ENCODE measurements at places on chromosomes 3 and 15.

GRCh38 chr15:84785053-84785452, 32.1 kb upstream of the ALPK3 start:
- DNase-seq = no peak

DNA sequence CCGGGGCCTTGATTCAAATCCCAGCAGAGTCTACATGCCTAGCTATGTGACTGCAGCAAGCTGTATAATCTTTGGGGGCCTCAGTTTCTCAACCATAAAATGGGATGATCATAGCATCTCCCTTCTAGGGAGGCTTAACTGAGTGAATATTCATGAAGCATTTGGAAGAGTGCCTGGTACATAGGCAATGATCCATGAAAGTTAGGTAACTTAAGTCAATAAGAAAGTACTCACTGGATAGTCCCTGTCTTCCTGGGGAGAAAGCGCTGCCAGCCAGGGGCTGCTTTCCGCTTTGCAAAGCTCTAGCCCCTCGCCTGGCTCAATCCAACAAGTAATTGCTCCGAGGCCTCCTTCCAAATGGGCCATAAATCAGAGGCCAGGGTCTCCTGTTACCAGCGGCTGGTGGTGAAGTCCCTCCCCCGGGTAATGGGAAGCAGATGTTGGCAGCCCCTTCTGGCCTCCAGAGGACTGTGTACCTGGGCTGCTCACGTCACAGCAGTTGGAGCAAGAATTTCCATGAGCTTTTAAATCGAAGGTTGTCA, 521.9 kb upstream of the PROK2 start:
- no peak for DNase-seq

DNA sequence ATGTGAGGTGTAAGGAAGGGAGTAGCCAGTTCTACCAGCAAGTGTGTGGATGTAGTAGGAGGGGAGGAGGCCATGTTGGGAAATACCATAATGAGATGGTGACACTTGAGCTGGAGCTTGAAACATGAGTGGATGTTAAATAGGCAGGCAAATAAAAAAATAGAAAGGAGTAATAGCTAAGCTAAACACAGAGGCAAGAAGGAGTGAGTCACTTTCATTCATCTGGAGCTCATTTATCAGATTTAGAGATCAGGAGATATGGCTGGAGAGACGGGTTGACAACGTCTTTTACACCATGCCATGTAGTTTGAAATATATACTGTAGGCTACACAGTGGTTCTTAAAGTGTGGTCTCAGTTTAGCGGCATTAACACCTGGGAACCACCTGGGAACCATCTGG, 390.5 kb downstream of the DIPK2A start:
- DNase-seq = no peak

GRCh38 chr3:11084098-11084497, 70.2 kb upstream of the HRH1 start:
- no peak for DNase-seq

DNA sequence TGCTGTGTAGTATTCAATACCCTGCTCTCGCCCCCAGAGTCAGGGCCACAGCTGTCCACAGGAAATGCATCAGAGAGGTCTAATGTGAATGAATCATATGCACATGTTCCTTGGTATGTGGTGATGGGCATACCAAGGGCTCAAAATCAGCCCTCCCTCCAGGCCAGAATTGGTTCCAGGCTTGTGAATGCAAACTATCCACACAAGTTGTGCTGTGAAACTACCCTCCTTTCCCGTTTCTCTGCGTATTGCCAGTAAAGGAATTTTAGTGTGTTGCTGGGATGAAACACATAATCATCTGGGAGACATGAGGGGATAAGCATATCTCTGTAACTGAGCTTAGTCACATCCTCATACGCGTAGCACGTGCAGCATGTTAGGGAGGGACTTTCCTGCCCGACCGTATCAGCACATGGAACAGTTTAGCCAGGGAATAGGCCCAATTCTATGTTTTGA, 9.2 kb upstream of the MME start:
- no peak for DNase-seq

DNA sequence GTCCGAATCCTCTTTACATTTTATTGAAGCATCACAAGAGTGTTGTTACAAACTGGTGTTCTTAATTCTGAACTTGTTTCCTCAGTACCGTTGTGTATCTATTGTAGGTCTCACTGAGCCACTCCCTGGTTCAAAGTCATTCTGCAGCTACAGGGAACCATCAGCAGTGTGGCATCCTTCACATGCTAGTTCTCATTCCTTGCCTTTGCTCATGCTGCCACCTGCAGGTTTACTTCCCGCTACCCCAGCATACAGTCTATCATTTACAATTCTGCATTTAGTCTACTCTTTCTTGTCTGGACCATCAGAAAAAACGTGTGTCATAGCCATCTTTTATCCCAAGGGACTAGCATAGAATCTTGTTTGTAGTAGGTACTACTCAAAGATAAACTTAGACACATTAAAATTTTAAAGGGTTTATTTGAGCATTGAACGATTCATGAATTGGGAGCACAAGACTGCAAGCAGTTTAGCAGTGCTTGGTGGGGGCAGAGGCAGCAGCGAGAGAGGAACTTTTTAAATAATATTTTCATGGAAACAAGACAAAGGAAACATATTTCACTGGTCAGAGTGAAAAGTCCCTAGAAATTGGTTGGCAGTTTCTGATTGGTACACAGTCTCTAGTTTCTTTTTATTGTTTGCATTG, 402.1 kb downstream of the CADM2 start:
- DNase-seq = no peak

Data from activated T-cell treated with anti-CD3 and anti-CD28 coated beads, Interleukin-2, amount 50 U/mL, for 48 hours (primary cell).